ENCODE measurements at places on chromosomes 13 and 19.

DNA sequence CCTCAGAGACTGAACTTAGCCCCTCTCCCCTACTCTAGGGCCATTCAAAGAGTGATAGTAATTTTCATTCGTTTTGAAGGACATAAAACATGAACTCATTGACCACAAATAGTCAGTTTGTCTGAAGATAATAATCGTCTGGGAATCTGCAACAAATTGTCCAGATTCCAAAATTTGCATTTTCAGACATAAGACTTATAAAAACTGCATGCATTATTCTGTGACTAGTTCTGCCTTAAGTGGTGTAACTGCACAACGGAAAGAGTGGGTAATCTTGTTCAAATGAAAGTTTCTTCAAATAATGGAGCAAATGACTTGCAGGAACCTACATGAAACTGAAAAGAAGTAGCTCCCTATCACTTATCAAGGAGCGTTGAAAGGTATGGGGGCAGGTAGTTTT lies 8.4 kb downstream of the CSNK1A1L start:
- no peak for DNase-seq

GRCh38 chr13:99359528-99359927 lies 52.3 kb upstream of the GPR183 start:
- no peak for DNase-seq

DNA sequence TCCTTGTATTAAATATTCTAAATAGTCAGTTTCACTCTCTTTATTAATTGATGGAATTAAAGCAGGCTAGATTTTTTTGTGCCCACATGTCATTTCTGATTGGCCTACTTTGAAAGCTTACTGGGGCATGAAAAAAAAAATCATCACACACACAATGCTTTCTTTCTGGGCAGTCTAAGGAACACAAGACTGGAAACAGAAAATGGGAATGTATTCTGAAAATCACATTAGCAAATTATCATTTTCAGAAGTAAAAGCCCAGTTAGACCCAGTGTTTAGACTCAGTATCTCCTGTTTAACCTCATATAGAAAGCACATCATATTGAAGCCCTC lies 339.4 kb downstream of the SPRY2 start:
- DNase-seq, result no peak

DNA sequence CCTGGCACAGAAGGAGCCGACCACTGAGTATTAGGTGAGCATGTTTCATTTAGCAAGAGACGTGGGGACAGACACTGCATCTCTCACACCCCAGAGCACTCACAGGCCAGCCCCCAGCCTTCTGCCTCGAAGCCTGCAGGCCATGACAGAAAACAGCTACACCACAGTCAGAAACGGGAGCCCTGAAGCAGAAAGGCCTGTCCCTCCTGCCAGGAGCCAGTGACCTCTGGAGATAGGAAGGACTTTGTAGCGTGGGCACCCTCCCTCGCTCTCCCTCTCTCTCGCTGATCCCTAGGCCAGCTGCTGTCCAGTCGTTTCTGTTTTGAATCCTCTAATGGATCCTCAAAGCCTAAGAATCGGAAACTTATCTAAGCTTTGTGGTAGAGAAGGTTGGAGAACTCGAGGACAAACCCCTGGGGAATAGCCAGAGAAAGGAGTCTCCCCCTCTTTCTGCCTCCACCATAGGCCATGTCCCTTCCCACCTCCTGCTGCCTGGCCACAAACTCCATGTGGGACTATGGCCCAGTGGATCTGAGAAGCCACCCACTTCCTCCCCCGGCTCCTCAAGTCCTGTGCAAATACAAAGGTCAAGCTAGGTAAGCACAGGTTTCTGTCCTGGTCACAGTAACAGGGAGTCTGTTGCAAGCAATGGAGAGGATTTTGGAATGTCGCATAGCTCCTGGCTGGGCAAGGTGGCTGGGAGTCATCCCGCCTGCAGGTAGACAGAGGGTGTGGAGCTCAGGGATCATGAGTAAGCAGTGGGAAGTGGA lies 95.1 kb downstream of the NUFIP1 start:
- no peak for DNase-seq

- DNase-seq, result no peak
Measured at GRCh38 chr13:25725104-25725503, 326.7 kb downstream of the SHISA2 start.

- DNase-seq, result no peak
Measured at GRCh38 chr13:36089130-36089647, 42.0 kb downstream of the DCLK1 start.

DNA sequence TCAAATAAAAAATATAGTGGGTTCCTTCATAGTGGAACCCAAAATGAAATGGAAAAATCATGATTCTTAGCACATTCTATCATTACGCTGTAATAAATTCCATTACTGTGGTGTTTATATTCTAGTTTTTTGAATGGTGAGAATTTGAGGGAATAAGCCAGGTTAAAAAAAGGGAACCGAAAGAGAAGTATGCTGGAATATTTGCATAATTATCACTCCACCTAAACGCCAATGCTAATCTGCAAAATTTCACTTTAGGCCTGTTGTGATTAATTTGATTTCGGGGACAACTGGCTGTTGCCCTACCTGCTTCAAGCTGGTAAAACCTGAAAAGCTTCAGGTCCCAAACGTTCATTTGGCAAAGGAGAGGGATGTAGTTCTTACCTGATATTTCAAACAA lies 32.1 kb upstream of the SCEL start:
- DNase-seq, result no peak

GRCh38 chr13:28473044-28473443 lies 21.9 kb downstream of the FLT1 start:
- no peak for DNase-seq
